IPS DF 6.9 (cell line): ENCODE measurements at places on chromosomes 6 and 20.

DNA sequence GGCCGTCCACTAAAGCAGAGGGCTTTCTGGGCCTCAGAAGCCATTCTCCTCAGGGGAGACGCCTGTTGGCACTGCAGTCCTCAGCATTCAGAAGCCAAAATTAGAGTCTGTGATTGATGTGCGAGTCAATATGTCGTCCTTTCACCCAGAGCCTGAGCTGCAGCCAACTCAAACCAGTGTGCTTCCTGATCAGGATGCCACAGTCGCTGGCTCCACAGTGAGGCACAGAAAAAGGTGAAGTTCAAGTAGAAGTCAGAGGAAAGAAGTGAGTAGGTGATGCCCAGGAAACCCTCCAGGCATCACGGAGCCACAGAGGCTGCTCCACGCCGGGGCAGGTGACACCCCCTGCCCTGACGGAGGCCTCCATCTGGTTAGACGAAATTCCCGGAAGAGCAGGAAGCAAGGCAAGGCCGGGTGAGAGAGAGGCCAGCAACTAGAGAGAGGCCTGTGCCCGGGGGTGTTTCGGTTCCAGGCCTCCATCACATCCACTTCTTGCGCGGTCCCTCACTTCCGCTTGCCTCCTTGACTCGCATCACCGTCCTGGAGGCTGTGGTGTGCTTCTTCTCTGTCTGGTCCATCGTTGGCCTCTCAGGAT is 177.7 kb upstream of the SNX9 start:
- no peak for DNase-seq

DNA sequence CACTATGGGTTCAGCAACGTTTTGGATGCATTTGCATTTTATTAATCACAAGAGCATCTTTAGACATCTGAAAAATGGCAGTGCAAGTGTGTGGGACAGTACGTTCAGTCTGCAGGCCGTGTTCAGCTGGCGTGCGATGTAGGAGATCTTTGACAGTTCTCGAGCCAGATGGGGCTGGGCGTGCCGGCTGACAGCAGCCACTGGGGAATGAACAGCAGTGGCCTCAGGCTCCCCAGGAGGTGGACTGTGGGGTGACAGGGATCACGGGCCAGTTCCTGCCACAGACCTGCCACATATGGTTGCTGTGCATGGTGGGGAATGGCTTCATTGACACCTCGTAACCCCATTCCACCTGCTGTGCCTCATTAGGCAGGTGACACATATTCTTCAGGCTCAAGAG is 16.4 kb upstream of the MLN start:
- DNase-seq = no peak

DNA sequence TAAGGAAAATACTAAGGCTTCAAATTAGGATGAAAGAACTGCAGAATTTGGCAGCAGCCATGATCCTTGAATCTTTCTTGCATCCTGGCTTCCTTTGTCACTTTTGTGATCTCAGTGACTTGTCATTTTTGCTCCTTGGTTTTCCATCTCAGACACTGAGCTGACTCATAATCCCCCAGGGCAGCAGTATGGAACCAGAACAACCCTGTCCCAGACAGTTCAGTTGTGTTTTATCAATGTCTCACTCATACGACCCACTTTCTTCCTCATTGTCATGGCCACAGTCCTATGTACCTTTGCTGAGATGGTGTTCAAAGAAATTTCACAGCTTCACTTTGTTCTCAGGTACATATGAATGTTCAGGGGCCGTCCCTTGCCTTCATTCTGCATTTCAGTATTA is 488.5 kb upstream of the BTBD3 start:
- no peak for DNase-seq

- DNase-seq = no peak
These were observed 170.2 kb downstream of the SCP2D1 start for GRCh38 chr20:18983796-18984195.

DNA sequence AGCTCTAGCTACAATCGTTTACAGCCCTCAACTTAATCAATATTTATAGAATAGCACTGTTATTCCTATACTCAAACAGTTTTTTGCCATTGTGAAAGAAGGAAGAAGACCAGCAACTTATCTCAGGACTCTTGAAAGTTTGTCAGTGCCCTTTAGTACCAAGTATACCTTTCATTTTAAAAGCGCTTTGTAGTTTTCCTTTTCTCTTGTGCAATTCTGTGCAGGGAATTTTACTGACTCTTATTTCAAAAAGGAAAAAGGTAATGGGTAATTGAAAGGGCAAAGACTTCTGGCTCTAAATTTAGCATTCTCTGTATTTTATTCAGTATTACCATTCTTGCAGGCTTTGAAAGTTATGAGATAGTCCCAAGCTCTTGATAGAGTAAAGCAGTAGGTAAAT is 16.8 kb upstream of the RHAG start:
- no peak for DNase-seq
